ENCODE measurements at places on chromosomes 6 and 20.

DNA sequence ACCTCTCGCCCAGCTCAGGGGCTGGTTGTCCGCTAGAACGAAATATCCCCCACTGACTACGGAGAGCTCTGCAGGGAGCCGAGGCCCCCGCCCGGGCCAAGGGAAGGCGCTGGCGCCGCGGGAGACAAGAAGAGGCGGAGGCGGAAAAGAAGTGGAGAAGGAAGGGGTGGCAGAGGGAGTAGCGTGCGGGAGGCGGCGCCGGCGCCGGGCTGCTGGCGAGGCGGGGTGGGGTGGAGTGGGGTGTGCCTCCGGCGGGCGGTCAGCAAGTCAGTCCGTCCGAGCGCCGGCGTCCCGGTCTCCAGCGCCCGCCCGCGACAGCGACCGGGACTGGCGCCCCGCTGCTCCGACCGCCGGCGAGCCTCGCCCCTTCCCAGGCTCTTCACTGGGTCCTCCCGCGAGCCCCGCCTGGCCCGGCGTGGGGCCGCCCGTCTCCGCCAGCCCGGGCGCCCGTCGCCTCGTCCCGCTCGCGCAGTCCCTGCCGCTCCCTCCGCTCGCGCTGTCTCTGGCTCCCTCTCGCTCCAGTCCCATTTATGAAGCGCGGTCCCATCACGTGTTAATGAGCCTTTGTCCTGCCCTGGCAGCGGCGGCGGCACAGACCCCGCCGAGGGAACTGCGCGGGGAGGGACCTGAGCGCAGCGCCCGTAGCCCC, at the start of gene CNR1:
CNR1 (minus strand) TSS at position 504 of the 649 bp plus-strand sequence. CDS start 21,073 bp downstream, outside the sequence.
- no peak for DNase-seq

DNA sequence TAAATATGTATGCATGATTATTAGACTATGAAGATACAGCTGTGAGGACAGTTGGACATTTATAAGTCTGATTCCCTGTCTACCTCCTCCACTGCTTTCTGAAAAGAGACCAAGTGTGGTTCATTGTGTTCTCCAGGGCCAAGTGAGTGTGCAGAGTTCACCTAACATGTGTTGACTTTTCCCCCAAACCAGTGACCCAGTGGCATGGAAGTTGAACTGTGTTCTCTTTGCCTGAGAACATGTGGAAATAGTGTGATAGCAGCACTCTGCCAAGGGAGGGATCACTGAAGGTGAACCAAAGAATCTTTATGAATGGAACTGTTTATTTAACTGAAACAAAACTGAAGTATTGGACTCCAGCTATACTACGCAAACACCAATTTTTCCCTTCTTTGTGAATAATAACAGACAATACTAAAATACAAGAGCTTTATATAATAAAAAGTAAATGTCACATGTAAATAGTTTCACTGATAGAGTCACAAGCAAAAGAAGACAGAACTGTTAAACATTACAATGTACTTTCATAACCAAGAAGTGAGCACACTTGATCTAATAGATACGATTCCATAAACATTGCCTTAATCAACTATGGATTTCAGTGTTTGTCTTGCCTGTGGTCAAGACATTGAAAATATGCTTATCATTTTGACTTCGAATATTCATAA, 200.3 kb upstream of the FUT9 start:
- DNase-seq = no peak

- no peak for DNase-seq
Observed at GRCh38 chr20:61881416-61881815, 184.3 kb downstream of the TAF4 start.

DNA sequence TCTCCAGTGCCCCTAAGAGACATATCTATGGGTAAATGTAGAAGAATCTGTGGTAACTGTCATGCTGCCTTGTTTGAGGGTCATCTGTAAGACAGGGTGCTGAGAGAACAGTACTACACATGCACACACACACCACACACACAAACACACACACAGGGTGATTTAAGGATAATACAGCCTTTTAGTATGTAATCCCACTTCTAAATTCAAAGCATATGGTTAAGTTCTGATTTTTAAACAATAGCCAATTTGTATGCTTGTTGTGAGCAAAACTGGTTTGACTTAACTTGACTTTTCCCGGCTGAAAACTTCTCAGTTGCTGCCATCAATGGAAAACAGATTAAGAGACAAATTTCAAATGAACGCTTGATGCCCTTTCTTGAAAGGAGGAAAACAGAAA, 241.8 kb downstream of the ADGRG6 start:
- DNase-seq = no peak

DNA sequence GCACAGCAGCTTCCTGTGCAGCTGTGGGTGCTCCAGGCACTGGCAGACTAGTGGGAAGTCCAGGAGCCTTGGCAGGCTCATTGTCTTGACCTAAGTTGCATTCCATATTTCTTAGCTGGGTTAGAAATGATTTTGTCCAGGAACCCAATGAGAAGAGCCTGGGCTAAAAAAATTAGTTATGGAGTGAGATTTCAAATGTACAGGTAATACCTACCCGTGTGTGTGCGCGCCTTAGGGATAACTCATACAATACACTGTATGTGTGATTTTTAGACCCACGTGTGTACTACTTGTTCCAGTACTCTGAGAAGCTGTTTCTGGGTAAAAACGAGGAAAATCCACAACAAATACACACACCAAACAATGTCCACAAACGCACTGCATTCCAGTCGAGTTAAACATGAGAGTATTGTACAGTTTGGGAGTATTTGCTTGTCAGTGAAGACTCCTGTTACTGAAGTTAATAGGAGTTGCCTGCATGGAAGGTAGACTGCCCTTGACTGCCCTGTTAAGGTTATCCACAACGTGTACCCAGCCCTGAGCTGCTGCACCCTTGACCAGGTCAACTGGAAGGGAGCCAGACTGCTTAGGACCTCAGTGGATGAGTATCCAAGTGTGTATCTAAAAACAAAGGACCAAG, 1.4 kb downstream of the PAQR8 start:
- no peak for DNase-seq

GRCh38 chr20:7257099-7257498, 489.6 kb downstream of the BMP2 start:
- DNase-seq = no peak

DNA sequence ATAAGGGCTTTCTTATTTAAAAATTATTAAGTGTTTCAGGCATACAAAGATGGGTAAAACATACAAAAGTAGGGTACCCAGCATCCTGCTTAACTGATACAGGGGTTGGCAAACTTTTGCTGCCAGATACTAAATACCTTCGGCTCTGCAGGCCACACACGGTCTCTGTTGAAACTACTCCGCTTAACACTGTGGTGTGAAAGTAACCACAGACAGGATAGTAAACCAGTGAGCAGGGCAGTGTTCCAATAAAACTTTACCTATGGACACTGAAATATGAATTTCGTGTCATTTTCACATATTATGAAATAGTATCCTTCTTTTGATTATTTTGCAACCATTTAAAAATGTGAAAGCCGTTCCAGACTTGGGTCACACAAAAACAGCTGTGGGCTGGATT, 92.4 kb downstream of the EYA2 start:
- DNase-seq = no peak

DNA sequence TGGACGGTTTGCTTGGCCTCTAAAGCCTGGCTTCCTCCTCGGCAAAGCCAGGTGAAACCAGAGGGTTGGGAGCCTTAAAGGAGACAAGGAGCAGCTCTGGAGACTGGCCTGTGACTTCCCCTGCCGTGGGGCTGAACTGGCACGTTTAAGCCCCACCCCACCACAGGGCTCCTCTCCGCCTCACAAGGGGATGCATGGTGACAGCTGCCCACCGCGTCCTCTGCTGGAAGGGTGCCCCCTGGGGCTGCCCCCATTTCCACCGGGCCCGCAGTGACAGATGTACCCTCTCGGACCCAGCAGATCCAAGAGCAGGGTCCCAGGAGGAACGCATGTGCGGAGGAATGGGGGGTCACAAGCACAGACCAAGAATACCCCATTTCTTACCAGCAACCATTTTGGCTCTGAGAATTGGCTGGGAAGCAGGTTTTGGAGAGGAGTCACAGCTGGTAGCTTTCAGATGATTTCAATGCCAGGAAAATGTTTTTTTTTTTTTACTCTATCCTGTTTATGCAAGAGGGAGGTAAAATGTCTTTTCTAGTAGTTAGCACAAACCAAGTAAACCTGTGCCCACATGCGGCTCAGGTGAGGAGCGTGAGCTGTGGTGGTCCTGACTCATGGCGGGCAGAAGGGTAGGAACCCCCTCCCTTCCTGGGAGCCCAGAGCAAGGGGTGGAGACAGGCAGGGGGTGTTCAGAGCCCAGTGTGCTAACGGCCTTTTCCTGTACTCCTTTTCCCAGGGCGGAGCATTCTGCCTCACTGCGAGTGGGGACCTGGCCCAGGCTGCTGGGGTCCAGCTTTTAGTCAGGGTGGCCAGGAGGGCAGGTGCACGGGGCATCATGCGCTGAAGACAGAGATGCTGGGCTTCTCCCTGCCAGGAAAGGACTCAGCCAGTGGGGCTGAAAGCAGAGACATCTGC, 33.0 kb downstream of the FRMD1 start:
- DNase-seq = no peak

GRCh38 chr20:62728028-62728780, 19.6 kb downstream of the NTSR1 start:
- DNase-seq = no peak

GRCh38 chr6:27768556-27768955, 143.6 kb downstream of the OR2B2 start:
- DNase-seq = no peak

DNA sequence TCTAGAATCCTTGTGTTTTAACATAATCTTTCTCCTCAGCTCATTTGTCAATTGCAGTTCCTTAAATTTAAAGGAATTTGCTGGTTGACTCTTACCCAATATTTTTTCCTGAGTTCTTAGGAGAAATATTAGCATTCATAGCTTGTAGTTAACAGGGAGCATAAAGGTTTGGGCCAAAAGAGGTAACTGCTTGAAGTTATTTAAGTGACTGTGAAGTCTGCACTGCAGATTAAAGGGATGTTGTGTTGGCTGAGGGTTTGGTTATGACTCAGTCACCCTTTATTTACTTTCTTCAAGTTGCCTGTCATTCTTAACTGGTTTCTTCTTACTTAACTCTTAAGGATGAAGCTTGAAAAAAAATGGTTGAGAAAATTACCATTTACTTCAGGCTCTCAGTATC, 220.3 kb upstream of the LAMP5 start:
- DNase-seq = no peak

- no peak for DNase-seq
Observed at GRCh38 chr6:124869416-124869815, 92.8 kb upstream of the RNF217 start.

- no peak for DNase-seq
Observed at GRCh38 chr6:38326837-38327236, 312.9 kb downstream of the BTBD9 start.

DNA sequence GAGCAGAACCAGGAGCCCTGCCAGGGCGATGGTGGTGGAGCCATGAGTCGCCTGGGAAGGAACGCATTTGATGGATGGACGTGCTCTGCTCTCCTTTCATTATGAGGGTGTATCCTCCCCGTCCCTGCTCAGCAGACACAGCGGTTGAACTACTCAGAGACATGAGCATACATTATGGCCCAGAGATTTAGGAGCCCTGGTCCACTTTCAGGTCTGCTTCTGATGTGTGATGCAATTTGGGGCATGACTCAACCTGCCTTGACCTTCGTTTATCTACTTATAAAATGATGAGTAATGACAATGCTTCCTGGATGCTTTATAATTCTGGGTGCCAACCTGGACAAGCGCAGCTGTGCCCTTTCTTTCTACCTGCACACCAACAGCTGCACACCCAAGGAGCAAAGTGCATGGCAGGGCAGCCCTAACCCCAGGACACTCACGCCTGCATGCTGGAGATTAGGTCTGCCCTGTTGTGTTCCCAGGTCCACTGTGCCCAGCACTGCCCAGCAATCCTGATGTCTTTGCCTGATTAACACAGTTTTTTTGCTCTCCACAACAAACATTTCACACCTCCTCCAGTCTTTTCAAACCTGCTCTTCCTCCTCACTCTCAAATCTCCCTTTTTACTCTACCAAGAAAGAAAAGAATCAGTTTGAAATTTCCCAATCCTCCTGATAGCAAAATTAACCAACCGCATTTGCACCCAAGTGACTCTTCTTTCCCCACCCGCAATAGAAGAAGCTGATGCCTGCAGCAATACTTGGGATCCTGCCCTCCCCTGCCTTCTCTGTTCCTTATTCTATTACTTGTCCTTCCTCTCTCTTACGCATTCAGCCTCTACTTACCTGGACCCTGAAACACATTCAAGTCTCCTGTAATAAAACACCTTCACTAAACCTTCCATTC, 81.2 kb downstream of the EZR start:
- no peak for DNase-seq

- no peak for DNase-seq
Observed at GRCh38 chr20:63100174-63100925, 93.6 kb upstream of the BHLHE23 start.
